ENCODE measurements at places on chromosomes 16 and 17. TPM values are rescaled to one million over a fixed set of nuclear protein-coding genes. Genes with fewer than 3 reads are reported as not detected.

Gene RMI2
- 5.7 TPM for total RNA-seq

GRCh38 chr17:57540596-57540995 lies 204.5 kb downstream of the CCDC182 start:
- no peaks in the 10 kb centered on the region for H3K36me3 ChIP-seq
- DNase-seq: no peak
- H3K27ac ChIP-seq: no peak overlapping the region
- H3K27me3 ChIP-seq: peaks cover 14% of the 10 kb centered on the region
- peaks cover 21% of the 10 kb centered on the region for H3K4me1 ChIP-seq

- DNase-seq: no peak
- H3K27ac ChIP-seq: no peak overlapping the region
- H3K36me3 ChIP-seq: no peaks in the 10 kb centered on the region
Measured at GRCh38 chr16:21684199-21684598, 20.4 kb downstream of the OTOA start.

- no peaks in the 10 kb centered on the region for H3K27me3 ChIP-seq
- H3K27ac ChIP-seq: peak overlapping the region; percentile 93
- peak overlapping the region; percentile 60 for H3K4me3 ChIP-seq
- H3K36me3 ChIP-seq: peaks cover 23% of the 10 kb centered on the region
- peak; percentile 54 for DNase-seq
Measured at GRCh38 chr17:75854101-75854748, 910 bp downstream of the WBP2 start.

DNA sequence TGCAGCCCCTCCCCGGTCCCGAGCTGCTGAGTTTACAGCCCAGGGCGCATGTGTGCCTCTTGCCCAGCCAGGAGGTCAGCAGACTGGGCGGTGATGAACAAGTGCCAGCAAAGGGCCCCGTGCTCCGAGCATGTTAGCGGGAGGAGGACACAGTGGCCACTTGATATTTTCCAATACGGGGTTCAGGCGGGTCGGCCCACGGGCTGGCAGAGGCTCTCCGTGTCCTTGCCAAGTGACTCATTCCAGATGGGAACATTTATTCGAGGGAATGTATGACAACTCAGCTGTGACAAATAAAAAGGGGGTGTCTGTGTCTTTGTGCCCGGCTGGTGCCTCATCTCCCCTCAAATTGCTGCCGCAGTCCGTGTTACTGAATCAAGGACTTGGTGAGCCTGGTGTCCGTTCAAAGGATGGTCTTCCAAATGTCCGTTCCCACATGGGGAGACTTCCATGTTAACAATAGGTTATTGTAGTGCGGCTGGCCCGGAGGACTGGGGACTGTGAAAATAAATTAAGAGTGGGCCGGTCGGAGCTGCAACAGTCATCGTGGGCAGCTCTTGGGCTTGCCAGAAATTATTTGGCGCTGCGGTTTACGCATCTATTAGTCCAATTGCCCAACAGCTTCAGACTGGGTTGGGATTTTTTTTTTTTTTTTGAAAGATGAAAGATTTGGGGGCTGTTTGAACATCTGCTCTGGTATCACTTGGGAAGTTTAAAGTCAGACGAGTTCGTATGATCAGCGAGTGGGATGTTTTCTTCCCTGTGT lies 174.0 kb upstream of the CIBAR2 start:
- H3K4me1 ChIP-seq: peaks cover 75% of the 10 kb centered on the region
- no peaks in the 10 kb centered on the region for H3K36me3 ChIP-seq
- H3K27ac ChIP-seq: peak overlapping the region; percentile 70
- DNase-seq: peak; percentile 86
- no peaks in the 10 kb centered on the region for H3K27me3 ChIP-seq

Data from muscle of leg (tissue), 16 donors.